ENCODE measurements at places on chromosomes 6 and 20. TPM values are rescaled to one million over a fixed set of nuclear protein-coding genes. Genes with fewer than 3 reads are reported as not detected.

DNA sequence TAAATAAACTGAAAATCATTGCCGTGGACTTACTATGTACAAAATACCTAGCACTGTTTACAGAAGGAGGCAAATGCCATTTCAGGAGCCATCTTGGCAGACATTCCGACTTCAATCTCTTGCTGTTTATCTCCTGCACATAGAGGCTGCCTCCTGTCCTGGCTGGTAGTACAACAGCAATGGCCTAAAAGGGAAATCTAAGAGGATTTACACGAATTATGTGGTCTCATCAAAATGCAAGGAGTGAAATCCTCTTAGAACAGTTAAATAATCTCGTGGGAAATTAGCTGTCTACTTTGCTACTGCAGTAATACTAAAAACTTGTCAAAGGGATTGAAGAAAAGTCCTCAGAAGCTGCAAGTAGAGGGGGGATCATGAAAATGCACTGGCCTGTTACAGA lies 82.2 kb upstream of the SLC2A12 start:
- peaks cover 20% of the 10 kb centered on the region for H3K27me3 ChIP-seq
- H3K4me1 ChIP-seq: no peaks in the 10 kb centered on the region
- no peak overlapping the region for H3K4me3 ChIP-seq
- DNase-seq: no peak
- no peak overlapping the region for H3K27ac ChIP-seq

DNA sequence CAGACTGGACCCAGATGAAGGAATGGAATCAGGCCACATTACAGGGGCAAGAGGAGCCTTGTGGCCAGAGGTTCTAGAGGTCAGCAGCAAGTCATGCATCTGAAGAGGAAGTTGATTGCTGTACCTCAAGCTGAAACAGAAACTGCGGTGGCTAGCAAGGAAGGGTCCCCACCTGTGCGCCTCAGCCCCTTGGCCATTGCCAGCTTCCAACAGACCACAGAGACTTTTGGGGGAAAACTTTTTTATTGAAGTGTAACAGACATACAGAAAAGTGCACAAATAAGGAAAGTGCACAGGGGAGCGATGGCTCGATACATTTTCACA lies 26.8 kb upstream of the SLC9A8 start:
- H3K27ac ChIP-seq: peak overlapping the region; percentile 51
- no peaks in the 10 kb centered on the region for H3K27me3 ChIP-seq
- H3K4me3 ChIP-seq: peak overlapping the region; percentile 60
- DNase-seq: no peak
- H3K36me3 ChIP-seq: no peaks in the 10 kb centered on the region

DNA sequence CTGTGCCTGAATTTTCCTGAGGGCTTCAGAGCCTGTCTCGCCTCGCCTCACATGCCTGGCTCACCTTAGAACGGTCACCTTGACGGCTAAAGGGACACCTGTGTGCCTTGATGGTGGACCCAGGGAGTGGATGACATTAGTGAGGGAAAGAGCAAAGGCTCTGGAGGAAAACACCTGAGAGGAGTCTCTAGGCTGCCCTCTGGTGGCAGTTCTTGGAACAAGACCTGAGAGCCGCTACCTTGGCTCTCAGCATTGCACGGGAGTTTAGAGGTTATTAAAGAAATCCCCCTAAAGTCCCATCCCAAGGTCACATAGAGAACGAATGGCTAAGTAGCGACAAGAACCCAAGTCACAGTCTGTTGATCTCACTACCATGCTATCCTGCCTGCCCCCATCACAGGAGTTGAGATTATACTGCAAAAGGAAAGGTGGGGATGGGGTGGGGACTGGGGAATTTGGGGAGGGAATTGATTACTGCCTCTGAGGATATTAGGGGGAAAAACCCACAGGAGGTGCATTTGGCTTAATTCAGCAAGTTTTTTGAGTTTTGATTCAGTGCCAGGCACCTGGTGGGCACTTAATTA lies 7.9 kb upstream of the CDSN start:
- peaks cover 4% of the 10 kb centered on the region for H3K4me1 ChIP-seq
- peaks cover 7% of the 10 kb centered on the region for H3K27me3 ChIP-seq
- H3K36me3 ChIP-seq: no peaks in the 10 kb centered on the region
- H3K4me3 ChIP-seq: no peak overlapping the region

The GSTA3 gene
- not detected for total RNA-seq

DNA sequence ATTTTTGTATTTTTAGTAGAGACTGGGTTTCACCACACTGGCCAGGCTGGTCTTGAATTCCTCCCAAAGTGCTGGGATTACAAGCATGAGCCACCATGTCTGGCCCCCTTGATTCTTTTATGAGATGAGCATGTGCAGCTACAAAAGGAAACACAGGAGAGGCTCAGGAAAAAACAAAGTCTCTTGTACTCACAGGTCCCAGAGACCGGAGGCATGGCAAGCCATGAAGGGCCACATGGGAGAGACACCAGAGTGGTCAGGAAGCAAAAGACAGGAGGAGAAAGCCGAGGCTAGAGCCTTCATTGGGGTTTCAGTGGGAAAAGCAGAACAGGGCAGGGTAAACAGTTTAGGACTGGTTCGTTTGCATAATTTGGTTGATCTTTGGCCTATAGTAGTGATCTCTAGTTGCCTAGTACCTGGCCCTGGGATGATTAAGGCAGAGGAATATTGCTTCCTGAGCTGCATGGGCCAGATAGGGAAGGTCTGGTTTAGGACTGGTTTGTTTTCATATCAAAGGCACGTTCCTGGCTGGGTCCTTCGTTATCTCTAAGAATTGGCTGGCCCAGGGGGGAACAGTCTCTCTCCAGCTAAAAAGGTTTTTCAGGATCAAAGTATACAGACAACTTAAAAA lies 48.2 kb upstream of the PRND start:
- H3K36me3 ChIP-seq: no peaks in the 10 kb centered on the region
- no peak for DNase-seq
- H3K4me3 ChIP-seq: no peak overlapping the region
- H3K4me1 ChIP-seq: peaks cover 13% of the 10 kb centered on the region

Measured in natural killer cell treated with Interleukin-12 subunit alpha and Interleukin-12 subunit beta and Interleukin-15 and Interleukin-18, amount 100 ng/mL, for 72 hours (primary cell).